ENCODE measurements at places on chromosomes 5 and 9.

DNA sequence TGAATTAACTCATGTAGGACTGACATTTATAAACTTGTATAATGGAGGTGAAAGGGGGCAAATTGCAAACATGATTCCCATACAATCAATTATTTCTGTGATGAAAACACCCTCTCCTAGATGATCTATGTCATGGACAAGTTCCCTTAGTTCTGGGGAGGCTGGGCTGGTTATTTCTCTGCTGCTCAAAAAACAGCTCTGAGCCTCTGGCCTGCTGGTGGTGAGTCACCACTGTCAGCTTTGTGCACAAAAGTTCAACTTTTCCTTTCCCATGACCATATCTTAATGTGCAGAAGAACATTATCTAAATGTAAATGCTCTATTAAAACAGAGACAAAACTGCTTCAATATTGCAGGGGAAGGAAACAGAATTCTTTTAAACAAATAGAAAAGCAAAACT is 85.0 kb downstream of the HMHB1 start:
- DNase-seq: no peak

DNA sequence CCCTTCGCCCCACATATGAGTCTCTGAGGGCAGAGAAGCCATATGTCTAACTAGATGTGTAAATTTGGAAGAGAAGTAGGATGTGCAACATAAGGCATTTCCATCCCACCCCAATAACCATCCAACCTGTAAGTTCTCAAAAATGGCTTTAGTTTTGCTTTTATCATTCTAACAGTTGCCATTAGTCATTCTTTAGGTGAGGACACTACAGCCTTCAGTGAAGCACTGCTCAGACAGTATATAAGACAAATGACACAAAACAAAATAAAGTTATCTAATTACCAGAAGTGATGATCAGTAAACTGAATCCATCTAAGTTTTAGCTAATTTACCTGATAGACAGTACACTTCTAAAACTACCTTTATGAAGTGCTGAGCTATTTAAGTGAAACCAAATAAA is 23.9 kb downstream of the MLLT3 start:
- DNase-seq: no peak

GRCh38 chr5:97923496-97923895 is 740.4 kb upstream of the RIOK2 start:
- no peak for DNase-seq

GRCh38 chr5:54320256-54320655 is 9.9 kb upstream of the ARL15 start:
- DNase-seq: no peak

DNA sequence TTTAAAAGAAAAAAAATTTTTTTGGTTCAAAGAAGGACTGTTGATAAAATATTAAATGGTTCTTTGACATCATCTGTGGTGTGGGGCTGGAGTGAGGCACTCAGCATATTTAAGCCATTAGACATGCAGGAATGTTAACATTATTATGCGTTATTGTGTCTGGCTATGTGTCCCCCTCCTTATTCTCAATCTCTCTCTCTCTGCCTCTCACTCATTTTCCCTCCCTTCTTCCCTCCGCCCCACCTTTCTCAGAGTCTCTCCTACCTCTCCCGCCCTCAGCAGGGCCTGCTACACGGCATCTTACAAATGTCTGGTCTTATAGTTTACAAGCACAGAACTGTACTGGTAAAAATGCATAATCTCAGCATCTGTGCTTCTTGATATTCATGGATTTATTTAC is 287.8 kb upstream of the TMEM161B start:
- DNase-seq: no peak

- no peak for DNase-seq
Measured at GRCh38 chr9:91360551-91361290, 997 bp downstream of the AUH start.

DNA sequence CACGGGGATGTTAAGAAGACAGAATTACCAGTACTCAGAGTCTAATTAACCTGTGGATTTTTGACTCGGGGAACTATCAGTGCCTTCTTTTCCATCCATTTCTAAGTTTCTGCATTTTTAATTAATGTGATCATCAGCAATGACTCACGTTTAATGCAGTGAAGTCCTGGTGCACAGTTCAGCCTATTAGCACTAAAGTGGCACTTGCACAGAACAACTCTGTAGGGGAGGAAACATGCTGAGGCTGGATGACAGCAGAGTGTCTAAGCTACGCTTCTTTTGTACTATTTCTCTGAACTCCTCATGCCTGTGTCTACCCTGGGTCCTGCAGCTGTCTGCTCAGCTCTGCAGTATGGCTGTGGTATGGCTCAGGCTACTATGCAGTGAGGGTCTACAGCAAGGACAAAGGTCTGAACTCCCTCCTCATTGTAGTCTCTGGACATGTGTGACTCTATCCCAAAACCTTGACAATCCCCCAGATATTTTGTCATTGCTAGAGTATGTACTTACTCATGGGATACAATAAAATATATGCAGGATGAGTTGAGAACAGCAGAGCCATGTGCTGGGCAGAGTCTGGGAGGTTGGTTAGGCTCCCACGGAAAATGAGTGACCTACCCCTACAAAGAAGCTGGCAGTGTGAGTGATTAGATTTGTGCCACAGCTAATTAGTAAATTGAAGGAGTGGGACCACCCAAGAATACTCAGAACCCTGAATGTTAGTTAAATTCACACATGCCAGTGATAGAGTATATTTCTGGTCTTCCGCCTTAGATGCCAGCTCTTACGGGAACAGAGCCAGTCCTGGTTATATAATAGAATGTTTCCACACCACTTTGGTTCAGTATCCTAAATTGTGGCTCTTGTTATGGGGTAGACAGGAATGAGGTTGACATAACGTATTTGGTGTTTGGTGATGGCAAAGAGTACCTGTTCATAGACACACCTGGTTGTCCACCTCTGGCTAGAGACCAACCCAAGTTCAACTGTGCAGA is 148.0 kb downstream of the GHR start:
- DNase-seq: no peak

DNA sequence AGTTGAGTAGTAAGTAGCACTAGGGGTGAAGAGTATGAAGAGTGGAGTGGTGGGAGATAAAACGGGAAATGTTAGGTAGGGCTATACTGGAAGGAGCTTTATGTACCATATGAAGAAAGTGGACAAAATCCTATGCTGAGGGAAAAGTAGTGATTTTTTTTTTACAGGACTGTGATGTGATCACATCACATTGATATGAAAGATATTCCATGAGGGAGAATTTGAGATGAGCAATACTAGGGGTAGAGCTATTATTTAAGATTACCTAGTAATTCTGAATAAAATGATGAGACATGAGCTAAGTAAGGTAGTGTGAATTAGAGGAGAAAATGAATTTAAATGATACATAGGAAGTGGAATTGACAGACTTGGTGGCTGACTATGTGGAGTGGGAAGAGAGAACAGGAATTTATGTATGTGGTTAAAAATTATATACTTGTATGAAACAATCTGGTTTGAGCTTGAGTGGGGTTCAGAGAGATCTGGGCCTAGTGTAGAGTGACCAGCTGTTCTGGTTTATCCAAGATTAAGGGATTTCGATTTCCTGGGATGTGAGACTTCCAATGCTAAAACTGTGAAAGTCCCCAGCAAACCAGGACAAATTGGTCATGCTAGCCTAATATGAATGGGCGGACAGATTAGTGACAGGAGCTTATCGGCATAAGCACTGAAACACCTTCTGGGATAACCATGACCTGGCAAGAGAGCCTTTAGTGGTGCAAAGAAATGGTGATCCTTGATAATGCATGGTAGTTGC is 29.3 kb upstream of the STOM start:
- no peak for DNase-seq

Measured in left lobe of liver (tissue), 2 donors.